Fibroblast of skin of left quadriceps (primary cell): ENCODE measurements at places on chromosomes 12 and 14.

- no peak for DNase-seq
Observed at GRCh38 chr12:93311827-93312226, 65.9 kb upstream of the NUDT4 start.

DNA sequence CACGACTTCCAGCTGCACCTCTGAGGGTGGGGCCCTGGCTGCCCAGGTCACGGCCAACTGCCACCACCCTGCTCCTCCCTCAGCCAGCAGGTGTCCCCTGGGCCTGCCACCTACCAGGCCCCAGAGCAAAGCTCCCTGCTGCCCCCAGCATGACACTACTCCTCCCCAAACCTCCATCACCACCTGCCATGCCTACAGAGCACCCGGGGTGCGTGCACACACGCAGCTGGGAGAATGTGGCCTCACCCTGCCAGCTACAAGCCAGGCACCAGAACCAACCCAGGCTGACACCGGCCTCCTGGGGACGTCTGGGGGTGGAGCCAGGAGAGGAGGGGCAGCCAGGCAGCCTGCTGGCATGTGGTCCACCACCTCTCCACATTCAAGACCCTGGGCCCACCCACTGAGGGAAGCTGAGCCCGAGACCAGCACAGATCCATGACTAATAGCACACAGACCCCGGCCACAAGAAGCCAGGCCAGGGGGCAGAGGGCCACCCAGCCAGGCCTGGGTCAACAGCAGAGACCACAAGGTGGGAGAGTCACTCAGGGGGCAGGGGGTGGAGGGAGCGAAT, 3.4 kb downstream of the JAG2 start:
- no peak for DNase-seq

DNA sequence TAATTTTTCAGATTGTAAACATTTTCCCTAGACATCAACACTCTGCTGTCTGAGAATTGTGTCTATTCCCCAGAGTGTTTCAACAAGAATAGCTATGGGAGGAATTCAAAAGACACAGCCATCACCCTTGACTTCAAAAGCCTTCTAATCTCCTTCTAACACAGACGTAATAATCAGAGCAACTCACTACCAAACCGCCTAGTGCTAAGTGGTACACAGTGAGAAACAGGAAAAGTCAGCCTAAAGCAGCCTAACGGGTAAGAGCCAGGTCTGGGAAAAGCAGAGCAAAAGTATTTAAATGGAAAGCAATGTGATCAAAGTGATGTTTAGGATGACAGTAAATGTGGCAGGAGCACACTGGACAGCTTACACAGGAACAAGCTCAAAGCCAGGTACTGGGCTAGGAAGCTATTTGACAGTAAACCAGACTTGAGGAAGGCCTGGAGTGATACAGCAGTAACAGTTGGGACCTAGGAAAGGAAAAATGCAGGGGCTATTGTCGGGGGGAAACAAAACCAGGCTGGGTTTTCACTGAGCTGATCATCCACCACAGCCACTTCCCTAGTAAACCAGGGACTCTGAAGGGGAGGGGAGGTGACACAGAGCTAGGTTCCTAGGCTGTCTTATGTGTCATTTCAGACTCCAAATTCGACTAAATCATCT, 29.4 kb downstream of the CORO1C start:
- DNase-seq, result no peak

DNA sequence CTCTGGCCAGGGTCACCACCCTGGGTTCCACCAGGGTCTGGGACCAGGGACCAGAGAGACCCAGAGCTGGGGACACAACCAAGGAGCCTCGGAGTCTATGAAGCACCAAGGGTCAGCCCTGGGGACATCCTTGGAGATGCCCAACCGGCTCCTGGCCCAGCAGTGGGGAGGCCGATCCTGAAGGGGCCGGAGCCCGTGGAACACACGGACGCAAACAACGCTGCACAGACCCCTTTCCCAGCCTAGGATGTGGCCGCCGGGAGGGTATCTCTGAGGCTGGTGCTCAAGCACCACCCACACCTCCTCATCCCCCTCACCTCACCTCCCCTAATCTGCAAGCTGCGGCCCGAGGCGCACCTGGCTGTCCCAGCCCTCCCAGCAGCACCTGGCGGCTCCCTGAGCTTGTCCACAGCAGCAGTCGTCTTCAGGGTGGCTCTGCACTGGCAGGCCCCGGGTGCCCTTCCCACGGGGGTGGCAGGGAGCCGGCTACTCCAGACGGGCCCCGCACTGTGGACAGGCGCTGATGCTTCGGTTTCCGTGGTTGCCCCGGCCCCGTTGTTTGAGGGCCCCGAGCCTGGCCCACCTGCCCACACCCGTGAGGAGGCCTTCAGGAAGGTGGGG, 146.8 kb upstream of the C14orf180 start:
- DNase-seq, result no peak
